ENCODE measurements at places on chromosomes 11 and 22. TPM values are rescaled to one million over a fixed set of nuclear protein-coding genes. Genes with fewer than 3 reads are reported as not detected.
A peak's percentile ranks its signal among the peaks of the same experiment; 100 is the strongest.

DNA sequence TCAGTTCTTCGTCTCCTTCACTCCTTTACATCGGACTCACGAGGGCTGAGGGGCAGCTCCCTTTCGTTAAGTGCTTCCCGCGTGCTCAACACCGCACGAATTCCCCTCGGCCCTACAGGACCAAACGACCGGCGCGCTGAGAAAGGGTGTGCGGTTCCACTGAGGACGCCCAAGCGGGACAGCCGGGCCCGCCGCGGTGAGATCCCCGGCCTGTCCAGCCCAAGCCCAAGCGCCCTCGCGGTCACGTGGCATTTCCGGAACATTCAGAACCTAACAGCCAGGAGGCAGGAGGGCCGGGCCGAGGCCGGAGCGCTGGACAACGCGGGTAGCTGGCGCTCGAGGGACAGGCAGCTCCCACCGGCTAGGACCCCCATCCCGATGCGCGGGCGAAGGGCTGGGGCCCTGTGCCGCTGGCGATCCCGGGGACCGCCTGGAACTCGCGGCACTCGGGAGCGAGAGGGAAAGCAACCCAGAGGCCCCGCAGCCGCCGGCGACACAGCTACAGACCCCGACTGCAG, 737 bp upstream of the STIP1 start:
- DNase-seq: peak; percentile 74

- no peak for DNase-seq
Observed at GRCh38 chr22:28187612-28188011, 268.6 kb upstream of the PITPNB start.

DNA sequence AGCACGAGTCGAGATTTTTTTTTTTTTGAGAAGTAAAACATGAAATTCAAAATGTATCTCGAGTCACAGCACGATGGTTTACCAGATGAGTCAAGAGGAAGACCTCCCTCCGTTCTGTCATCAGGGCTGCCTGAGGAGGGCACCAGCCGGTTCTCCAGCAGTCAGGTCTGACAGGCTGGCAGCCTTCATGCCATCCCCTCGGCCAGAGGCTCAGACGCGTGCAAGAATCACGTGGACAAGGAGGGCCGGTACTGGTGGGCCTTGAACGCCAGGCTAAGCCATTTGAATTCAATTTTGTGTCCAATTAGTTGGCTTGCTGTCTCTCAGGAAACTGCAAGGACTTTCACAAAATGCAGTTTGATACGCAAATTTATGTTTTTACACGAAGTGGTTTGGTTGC, 1412.2 kb downstream of the BRD1 start:
- DNase-seq: no peak

DNA sequence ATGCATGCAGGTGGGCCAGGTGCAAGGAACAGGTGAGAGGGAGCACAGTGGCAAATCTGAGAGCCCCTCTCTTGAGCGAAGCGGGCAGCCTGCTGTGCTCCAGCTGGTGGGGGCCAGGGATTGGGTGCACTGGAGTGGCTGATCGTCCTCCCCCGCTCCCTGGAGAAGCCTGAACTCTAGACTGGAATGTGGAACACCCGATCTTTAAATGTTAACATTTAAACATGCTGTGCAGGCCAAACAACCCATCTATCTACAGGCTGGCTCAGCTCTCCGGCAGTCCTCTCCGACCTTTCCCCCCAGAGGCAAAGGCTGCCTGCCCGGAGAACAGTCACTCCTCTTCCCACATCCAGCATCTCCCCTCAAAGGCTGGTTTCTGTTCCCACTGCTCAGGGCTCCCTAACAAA, 5.1 kb downstream of the MRGPRF start:
- peak; percentile 17 for DNase-seq

GRCh38 chr11:118168751-118169150, 7.7 kb downstream of the SCN2B start:
- no peak for DNase-seq

GRCh38 chr22:37303821-37304274, 21.5 kb downstream of the CYTH4 start:
- peak; percentile 55 for DNase-seq

- DNase-seq: no peak
Observed at GRCh38 chr22:25176799-25177198, 22.9 kb upstream of the CRYBB3 start.

DNA sequence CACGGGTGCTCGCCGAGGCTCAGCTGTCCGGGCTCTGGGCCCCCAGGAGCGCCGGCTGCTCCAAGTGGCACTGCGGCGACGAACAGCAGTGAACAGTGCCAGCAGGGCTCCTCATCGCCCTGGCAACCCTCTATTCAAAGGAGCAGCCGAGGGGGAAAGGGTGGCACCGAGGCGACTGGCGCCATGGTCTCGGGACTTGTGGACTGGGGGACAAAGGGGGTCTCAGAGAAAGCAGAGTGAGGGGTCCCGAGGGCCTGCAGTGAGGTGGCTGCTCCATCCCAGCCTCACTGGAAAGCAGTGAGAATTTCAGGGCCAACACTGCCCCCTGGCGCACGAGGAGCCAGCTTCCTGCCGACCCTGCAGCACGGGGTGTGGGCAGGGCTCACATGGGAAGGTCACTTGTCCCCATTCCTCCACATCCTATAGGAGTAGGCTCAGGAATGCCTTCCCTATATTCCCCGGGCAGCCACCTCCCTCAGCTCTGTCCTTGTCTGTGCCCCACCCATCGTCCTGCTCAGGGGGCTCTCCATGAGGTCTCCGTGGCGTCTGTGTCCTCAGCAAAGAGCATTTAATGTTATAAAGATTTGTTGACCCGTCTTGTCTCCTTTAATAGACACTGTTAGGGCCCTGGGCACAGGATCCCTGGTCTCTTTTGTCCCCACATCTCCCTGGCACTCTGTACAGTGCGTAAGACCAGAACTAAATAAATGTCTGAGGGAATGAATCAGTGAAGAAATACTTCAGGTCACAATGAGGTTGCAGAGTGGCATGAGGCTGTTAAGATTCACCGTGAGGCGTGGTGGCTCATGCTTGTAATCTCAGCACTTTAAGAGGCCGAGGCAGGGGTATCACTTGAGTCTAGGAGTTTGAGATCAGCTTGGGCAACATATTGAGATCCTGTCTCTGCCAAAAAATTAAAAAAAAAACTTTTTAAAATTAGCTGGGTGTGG, 26.4 kb downstream of the LRFN4 start:
- peak; percentile 81 for DNase-seq

Gene MYO18B
- 0.42 TPM for total RNA-seq

Gene SLC7A4
- 7.1 TPM for total RNA-seq

Gene SOX10
- total RNA-seq: 140 TPM

Gene SMIM38
- 2.1 TPM for total RNA-seq

Gene SCT
- total RNA-seq: not detected

Gene CRYBA4
- not detected for total RNA-seq
